ENCODE measurements at places on chromosomes 4 and X.
A peak's percentile ranks its signal among the peaks of the same experiment; 100 is the strongest.

DNA sequence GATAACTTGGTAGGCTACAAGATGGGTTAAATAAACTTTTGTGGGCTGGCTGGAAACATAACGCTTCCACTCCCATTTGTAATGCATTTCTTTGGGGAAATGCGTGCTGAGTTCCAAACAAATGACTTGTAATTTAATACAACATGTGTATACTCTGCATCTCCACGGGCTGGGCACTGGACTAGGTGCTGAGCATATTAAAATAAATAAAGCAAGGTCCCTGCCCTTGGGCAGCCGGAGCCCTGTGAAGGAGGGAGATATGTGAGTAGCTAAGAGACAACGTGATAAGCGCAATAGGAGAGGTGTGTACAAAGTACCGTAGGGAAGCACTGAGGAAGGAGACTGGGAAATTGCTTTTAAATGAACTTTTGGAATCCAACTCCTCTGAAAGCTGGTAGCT is 147.2 kb upstream of the RBPJ start:
- DNase-seq = no peak

GRCh38 chr4:14850455-14851097 is 151.7 kb upstream of the CPEB2 start:
- no peak for DNase-seq

DNA sequence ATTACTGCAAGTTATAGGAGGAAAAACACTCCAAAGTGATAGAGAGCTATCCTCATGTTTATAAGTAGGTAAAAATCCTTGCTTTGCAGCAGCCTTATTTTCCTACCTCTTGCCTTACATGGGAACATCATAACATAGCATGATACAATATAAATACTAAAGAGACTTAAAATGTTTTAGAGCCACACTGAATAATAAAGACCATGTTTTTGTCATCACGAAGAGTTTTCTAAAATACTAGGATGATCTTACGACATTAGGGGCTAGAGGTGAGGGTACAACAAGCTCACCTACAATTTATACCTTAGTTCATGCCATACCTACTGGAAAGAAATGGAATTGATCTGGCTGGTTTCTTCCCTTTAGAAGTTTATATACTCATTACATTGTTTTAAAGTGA is 184.8 kb downstream of the FBXW7 start:
- DNase-seq = no peak

DNA sequence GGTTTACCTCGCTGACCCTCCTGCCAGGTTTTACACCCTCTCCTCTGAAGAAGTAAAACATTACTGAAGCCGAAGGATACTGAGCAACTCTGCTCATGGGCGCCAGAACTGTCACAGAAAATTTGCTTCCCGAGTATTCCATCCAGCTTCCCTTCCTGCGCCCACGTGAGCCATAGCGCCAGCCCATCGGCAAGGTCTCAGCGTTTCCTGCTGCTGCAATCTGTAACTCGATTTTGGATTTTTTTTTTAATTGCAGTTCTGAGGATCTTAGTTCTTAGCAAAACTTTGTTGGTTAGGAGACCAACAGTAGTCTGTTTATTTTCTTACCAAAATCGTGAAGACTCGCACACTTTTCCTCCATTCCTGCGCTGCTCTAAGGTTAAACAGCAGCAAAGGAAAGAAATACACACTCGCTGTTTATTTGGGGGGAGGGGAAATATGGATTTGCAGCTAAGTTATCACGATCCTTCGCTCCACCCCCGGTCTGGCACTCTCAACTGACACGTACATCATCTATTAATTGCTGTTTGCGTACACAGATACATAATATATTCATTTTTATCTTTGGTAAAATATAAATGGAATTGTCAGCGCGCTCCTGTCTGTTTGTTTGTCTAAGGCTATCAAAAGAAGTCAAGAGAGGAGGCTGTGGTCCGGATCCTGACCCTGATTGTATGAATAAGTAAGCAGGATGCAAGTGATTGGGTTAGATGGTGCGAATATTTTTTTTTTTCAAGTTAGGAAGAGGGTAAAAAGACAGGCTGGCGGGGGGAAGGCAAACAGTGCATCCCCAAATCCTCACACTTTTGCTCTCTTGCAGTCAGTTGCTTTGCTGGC is at the start of gene TLL1:
TSS of gene TLL1 (plus strand) at position 777 of the 837 bp plus-strand sequence. CDS start 668 bp downstream, outside the sequence.
- DNase-seq = peak; percentile 14

- no peak for DNase-seq
Observed at GRCh38 chrX:77900688-77901087, 1.4 kb downstream of the COX7B start.
